Stimulated activated CD4-positive, alpha-beta T cell treated with anti-CD3 and anti-CD28 coated beads, Interleukin-1b, Interleukin-23, amount 100 ng/mL, for 1 hour (primary cell): ENCODE measurements at places on chromosomes 4 and X.

- no peak for DNase-seq
Measured at GRCh38 chr4:175639346-175639745, 172.7 kb downstream of the GPM6A start.

DNA sequence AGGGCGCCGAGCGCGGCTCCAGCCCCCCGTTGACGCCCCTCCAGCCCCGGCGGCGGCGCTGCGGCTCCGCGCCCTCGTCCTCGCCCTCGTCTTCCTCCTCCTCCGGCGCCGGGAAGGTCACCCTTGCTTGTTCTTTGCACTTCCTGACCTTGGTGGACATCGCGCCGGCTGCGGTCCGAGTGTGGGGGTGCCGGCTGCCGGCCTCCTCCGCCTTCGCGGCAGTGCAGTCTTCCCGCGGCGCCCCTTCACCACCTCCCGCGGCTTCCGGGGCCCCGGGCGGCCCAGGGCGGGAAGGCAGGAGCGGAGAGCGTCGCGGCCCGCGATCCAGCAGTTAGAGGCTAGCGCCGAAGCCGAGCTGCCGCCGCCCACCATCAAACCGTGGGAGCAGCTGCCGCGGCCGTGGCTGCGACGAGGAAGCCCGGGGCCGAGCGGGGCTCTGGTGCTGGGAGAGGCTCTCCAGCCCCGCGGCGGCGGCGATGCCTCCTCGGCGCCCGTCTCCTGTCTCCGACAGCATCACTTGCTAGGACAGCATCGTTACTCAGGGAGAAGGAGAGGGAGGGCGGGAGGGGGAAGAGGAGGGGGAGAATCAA lies at the start of gene TRPC3:
TRPC3 (minus strand) TSS at position 540 of the 590 bp plus-strand sequence; CDS start at position 160, 380 bp downstream.
- peak; percentile 4 for DNase-seq

DNA sequence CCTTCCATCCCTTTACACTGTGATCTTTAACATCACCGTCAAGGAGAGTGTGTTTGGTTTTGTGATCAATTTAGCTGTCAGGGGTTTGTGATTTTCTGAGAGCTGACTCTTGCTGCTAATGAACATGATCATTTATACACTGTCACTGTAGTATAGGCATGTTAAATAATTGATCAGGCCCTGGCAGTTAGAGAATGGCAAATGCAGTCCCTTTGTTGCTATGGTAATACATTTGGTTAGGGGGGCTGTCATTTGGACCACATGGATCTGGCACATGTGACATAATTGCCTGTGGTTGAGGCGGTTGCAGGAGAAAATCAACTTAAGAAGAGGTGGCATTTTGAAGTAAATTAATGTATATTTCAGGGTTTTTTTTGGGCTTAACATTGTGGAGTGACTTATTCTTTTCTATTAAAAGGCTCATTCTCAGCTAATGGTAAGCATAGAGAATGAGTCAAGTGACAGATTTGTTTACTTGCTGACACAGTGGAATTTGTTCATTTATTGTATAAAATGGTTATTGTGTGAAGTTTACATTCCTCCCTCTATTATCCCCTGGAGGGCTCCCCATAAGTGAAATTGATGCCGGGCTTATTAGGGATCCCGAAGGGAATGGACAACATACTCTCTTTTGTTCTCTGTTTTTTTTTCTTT lies 114.0 kb downstream of the FHIP1A start:
- no peak for DNase-seq

- DNase-seq: no peak
Measured at GRCh38 chr4:97317201-97317600, 826.1 kb downstream of the STPG2 start.

DNA sequence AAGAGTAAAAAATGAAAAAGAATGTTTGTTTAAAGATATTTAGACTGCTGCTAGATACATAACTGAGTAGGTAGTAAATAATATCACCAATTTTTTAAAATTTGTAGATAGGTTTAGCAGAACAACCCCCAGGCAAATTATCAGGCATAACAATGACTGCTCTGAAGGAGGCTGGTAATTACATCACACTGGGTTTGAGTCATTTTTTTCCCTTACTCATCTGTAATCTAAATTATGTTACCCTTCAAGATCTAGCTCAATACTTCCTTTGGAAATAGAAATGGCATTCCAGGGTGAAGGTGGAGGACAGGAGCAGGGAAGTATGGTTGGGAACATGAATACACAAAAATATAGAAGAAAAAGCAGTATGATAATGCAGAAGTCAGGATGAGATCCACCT lies 431.6 kb upstream of the MAOA start:
- no peak for DNase-seq

DNA sequence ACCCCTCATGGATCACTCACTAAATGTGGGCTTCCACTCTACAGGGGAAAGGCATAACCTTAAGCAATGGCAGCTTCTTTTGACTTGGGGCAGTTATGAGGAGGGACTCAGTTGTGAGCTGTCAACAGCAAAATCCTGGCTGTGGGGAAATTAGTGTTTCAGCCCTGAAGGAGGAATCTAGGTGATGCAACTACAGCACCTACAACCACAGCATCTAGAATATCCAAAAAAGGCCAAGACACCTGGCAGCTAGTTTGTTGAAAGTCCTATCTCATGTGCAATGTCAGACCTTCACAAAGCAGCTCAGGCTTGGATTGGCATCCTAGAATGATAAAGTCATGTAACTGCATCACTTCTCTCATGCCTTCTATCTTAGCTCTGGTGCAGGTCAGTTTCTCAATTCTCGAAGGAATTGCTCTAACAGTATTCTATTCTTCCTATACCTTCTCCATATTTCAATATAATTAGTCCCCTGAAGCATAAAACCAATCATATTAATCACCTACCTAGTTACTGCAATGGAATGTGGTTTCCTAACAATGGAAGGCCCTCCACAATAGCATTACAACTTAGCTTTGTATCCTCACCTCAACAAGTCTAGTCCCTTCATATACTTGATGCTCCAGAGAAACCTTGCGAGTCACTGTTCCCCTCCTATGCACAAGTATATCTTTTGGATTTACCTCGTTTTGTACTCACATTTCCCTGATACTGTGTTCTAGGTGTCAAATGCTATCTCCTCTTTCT lies 5.5 kb upstream of the ANTXR2 start:
- no peak for DNase-seq

GRCh38 chr4:132866616-132867015 lies 282.5 kb upstream of the PCDH10 start:
- no peak for DNase-seq

GRCh38 chr4:6594341-6594740 lies 19.4 kb downstream of the MAN2B2 start:
- no peak for DNase-seq

DNA sequence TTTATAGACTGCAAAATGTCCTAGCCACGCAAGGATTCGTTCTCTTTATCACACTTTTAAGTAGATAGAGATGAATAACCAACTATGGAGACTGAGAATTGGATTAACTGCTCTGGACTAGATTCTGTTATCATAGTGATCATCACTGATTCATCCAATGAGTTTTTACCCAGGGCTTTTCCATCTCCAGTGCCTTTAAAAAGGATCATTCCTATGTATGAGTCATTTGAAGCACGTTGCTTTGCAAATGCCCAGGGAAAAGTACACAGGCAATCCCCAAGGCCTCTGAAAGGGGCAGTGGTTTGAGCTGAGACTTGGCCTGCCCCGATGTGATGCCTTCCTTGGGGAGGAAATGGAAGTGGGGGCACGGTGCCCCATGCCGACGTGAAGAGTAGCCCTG lies 122.7 kb upstream of the PSAPL1 start:
- no peak for DNase-seq

DNA sequence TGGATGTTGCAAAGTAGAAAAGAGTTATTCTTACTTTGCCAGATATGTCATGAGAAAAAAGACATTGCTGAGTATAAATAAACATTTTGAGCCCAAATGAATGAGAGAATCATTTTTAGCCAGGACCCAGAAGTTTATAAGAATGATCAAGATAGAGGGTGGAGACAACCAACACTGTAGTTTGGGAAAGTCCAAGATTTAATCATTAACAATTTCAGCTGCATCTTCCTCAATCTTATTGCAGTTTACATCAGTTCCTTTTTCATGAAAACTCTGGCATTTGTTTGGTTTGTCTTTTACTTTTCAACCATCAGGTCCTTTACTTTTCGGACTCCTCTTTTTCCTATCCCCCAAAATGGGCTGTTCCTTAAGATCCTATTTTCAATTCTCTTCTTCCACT lies 645.9 kb downstream of the ANKRD50 start:
- DNase-seq: no peak

GRCh38 chr4:175891231-175891630 lies 79.2 kb upstream of the GPM6A start:
- no peak for DNase-seq

DNA sequence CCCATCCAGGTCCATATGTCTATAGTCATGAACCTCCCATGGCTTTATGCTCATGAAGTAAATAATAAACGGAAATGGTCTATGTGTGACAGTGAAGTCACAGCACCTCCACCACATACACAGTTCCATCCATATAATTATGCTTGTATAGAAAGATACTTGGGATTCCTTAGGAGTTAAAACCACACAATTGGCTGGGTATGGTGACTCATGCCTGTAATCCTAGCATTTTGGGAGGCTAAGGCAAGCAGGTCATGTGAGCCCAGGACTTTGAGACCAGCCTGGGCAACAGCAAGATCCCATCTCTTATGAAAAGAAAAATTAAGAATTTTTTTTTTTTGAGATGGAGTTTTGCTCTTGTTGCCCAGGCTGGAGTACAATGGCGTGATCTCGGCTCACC lies 55.6 kb upstream of the RBM47 start:
- DNase-seq: no peak

GRCh38 chr4:175166020-175166419 lies 247.9 kb downstream of the ADAM29 start:
- DNase-seq: no peak

DNA sequence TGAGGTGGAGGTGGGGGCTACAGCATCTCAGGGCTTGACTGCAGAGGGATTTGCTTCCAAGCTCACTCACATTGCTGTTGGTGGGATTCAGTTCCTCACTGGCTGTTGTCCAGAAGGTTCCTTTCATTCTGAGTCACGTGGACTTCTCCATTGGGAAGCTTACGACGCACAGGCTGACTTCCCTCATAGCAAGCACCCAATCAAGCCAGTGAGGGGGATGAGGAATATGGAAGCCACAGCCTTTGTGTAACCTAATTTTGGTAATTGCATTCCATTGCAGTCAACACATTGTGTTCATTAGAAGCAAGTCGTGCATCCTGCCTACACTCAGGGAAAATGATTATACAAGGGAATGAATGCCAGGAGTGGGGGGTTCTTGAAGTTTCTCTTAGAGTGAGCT lies 32.7 kb upstream of the MXRA5 start:
- no peak for DNase-seq

- no peak for DNase-seq
Measured at GRCh38 chr4:22458098-22458497, 57.8 kb downstream of the ADGRA3 start.
